ENCODE measurements at places on chromosomes 13 and 19.

GRCh38 chr19:3336680-3337523 lies 29.5 kb upstream of the NFIC start:
- no peak for DNase-seq

- no peak for DNase-seq
These were observed 53.8 kb downstream of the MLLT1 start for GRCh38 chr19:6226012-6226411.

DNA sequence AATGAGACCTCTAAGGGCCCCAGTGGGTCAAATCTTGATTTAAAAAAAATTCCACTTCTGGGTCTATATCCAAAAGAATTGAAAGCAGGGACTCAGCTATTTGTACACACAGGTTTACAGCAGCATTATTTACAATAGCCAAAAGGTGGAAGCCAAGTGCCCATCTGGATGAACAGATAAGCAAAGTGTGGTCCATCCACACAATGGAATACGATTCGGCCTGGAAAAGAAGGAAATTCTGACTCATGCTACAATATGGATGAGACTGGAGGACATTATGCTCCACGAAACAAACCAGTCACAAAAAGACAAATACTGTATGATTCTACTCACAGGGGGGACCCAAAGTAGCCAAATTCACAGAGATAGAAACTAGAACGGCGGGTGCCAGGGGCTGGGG lies 76.7 kb downstream of the CACNA1A start:
- no peak for DNase-seq

- DNase-seq, result no peak
These were observed 9.7 kb upstream of the LENG8 start for GRCh38 chr19:54439174-54439851.

DNA sequence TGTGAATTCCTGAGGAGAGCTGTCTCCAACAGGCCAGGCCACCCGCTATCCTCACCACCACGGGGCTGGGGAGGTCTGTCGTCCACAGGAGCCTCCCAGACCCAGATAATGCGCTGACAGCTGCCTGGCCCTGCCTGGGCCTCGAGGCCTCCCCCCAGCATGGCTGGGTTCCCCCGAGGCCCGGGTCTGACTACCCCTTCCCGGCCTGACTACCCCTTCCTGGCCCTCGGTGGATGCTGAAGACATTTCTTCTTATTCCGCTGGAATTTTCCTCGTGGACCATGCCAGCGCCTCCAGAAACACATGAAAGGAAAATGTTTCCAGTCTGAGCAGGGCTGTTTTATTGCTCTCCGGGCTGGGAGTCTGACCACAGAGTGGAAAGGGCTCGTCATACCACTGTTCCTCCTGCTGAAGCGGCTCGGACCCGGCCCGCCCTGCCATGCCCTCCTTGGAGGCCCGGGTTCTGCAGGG lies 16.8 kb upstream of the COMP start:
- DNase-seq, result no peak

- no peak for DNase-seq
These were observed 1732.3 kb upstream of the SLC10A2 start for GRCh38 chr13:104798486-104798885.

GRCh38 chr13:66322936-66323335 lies 907.2 kb downstream of the PCDH9 start:
- no peak for DNase-seq

- DNase-seq, result no peak
These were observed 8.3 kb upstream of the SHISA7 start for GRCh38 chr19:55451163-55451964.

DNA sequence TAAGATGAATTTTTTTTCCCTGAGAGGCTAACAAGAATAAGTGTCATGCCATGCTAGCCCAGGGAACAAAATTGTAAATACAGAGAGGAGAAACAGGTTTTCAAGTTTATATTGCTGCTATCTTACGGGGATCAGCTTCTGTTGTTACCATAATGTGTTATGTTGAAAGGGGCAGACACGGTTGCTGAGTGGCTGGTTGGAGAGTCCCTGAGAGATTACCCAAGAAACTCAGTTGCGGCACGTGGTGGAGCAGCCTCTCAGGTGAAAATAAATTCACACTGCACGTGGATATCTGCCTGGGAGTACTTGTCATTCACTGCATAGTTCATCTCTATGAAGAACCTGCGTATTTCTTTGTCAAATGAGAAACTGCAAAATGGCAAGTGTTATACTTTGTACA lies 293.6 kb downstream of the TDRD3 start:
- DNase-seq, result no peak

DNA sequence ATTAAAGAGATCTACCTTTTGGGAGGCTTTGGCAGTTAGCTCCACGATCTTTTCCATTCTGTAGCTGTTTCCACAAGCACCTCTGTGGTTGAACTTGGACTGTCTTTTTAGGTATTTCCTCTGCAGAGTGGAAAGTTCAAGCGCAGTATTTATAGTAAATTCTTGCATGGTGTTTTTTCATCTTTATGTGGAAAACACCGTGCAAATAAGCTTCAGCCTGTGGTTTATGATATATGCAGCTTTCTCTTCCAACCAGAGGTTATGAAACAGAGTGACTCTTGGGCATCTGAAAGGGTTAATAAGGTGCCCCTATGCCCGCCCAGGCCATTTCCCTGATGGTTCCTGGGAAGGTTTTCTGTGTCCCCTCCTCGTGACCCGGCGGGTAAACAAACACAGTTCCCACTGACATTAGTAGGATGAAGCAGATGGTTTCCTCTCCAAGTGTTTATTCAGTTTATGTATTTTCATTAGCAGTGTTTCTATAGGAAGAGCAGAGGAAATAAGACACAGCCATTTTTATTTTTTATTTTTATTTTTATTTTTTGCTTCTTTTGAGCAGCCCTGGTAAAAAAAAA lies 39.7 kb upstream of the RNF113B start:
- no peak for DNase-seq

- DNase-seq, result no peak
These were observed 9.5 kb downstream of the ARRDC2 start for GRCh38 chr19:18017275-18018083.

GRCh38 chr13:35139591-35139990 lies 197.5 kb downstream of the NBEA start:
- no peak for DNase-seq

DNA sequence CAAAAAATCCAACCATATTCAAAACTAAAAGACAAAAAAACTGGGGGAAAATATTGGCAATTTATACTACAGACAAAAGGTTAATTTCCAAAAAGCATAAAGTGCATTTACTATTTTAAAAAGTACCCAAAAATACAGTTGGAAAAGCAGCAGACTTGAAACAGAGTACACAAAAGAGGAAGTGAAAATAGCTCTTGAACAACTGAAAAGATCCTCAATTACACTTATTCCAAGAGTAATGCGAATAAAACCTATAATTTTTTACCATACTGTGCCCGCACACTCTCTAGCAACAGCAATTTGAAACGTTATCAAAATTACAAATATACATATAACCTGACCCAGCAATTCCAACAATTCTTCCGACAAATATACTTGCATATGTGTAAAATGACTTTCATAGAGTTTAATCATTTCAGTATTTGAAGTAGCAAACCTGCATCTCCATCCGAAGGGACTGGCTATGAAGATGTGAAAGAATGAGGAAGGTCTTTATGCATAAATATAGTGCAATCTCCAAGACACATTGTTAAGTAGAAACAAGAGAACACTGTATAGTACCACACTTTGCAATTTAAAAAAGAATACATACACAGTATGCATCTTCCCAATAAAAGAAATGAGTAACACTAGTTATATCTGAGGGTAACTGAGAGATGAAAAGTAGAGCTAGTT lies 25.4 kb downstream of the ALG5 start:
- no peak for DNase-seq

- no peak for DNase-seq
These were observed 7.4 kb upstream of the CDC34 start for GRCh38 chr19:524062-524674.

DNA sequence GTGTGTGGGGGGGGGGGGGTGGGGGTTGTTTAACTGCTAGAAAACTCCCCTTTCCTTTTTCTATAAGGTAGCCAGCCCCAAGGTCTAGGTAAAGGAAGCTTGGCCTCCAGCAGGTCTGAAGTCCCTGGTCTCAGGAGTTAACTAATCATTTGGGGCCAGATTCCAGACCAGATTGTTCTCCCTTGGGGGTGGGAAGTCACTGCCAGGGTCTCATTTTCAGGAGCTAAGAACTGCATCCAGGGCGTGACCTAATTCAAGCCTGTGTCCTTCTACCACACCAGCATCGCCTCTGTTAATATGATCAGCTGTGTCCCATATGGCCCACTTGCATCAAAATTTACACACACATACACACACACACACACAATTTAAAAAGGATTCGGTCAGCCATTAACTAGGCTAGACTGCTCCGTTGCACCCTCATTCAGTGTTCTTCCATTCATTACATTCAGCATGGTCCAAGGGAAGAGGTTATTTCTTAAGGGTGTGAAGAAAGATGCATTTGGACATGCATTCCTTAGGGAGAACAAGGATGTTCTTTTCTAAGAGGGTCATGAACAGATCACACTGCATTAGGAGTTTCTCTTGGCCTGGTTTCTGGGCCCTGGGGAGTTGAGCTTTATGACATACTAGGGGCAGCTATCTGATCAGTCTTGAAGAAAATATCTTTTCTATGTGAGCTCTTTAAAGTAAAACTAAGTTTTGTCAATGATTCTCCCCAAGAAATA lies 91.0 kb downstream of the FGF14 start:
- DNase-seq, result no peak

GRCh38 chr13:59034198-59034597 lies 1129.5 kb downstream of the DIAPH3 start:
- no peak for DNase-seq

GRCh38 chr19:35330475-35330874 lies 1.5 kb downstream of the CD22 start:
- no peak for DNase-seq

DNA sequence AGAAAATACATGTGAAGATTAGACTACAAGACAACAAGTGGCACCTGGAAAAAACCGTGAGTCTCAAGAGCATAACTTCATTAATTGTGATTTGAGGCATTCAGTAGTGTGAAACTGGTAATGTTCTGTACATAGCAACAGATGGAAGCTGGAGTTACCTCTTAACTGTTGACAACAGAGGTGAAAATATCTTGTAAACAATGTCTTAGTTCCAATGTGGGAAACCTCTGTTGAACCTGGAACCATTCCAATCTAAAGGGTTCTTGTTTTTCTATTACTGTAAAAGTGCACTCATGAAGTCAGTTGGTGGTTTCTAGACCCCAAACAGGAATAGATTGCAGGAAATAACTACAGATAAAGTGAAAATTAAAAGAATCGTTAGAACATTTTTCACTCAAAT lies 728.4 kb downstream of the SLITRK1 start:
- no peak for DNase-seq

- peak; percentile 5 for DNase-seq
These were observed 237.5 kb downstream of the COG6 start for GRCh38 chr13:39892721-39893685.

DNA sequence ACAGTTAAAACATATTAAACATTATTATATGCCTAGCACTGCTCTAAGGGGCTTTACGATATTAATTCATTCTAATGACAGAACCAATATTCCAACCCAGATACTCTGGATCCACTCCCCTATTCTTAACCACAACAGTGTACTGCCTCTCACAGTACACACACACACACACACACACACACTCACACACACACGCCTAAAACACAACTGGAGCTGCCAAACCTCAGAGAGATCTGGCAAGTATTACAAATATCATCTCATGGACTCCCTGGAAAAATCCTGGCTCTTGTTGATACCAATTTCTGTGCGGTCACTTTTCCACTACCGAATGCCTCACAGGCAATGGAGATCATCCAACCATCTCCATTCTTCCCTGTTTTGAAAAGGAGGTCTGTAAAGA lies 1.3 kb downstream of the ZNF780A start:
- no peak for DNase-seq

GRCh38 chr19:30669329-30670010 lies 297.3 kb downstream of the ZNF536 start:
- DNase-seq, result peak; percentile 20

DNA sequence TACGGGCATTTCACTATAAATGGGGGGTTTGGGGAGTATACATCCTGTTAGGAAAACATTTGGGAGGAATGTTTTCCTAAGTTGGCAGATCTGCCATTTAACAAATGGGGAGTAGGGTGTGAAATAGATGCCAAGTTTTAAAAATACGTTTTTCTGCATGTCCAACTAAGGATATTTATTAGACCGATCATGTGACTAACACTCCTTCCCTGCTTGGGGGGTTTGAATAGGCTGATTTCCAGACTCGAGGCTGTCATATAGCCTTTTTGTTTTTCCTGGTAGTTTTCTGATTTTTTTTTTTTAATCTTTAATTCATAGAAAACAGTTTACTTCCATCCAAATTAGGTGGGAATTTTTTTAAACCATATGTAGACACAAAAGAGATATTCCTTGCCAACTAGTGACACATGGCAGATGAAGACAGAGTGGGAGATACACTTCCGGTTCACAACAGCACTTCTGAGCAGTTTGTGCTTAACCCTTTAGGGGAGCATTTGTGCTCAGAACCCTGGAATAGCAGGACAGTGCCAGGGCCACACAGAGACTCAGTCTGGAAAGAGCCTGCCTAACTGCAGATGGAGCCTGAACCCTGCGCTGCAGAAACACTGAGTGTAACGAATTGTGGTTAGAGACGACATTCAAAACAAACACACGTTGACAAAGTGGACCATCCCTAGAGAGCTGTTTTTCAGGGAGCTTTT lies 5.6 kb upstream of the GATAD2A start:
- DNase-seq, result no peak

- DNase-seq, result peak; percentile 45
These were observed at the start of gene LMO7 for GRCh38 chr13:75635828-75636435. Gene LMO7, plus strand, starts transcription at chr13:75636330. Its CDS starts 328 bp downstream, at chr13:75636658.

DNA sequence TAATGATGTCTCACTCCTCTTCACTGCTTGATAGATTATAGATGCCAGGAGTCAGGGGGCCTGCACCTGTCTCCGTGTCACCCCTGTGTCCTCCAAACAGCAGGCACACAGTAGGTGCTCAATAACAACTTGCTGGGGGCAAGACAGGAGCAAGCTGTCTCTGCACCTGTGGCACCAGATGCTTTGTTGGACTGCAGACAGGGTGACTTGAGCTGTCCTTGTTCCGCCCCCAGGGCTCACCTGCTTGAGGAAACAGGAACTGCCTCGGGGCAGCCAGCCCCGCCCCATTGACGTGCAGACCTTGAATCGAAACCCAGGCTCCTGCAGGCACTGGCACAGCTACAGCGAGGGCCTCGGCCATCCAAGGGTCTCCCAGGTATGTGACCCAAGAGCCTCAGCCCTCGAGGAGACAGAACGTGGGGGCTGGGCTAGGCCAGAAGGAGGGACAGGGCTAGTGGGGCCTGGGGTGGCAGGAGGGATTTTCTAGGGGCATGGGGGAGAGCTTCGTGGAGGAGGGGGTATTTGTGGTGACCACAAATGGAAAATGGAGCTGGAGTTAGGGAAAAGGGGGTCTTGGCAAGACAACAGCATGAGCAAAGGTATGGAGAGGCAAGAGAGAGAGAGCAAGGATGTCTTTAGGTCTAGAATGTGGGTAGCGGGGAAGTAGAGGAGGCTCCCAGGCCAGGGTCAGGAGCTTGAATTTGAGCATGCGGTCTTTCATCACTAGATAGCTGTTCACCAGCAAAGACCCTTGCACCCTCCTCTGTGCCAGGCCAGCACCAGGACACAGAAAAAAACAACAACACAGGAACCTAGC lies at the start of gene HSH2D:
TSS of gene HSH2D (plus strand) at position 287 of the 817 bp plus-strand sequence. CDS start 5,066 bp downstream, outside the sequence.
- peak; percentile 76 for DNase-seq

Data from activated CD4-positive, alpha-beta T cell treated with anti-CD3 and anti-CD28 coated beads for 4 hours (primary cell).